ENCODE measurements at places on chromosomes 7 and 10.

- DNase-seq, result no peak
Observed at GRCh38 chr7:32020551-32021159, 49.6 kb downstream of the PDE1C start.

- no peak for DNase-seq
Observed at GRCh38 chr10:99412099-99412498, 18.3 kb downstream of the GOT1 start.

- DNase-seq, result no peak
Observed at GRCh38 chr10:5710859-5711258, 26.2 kb downstream of the TASOR2 start.

DNA sequence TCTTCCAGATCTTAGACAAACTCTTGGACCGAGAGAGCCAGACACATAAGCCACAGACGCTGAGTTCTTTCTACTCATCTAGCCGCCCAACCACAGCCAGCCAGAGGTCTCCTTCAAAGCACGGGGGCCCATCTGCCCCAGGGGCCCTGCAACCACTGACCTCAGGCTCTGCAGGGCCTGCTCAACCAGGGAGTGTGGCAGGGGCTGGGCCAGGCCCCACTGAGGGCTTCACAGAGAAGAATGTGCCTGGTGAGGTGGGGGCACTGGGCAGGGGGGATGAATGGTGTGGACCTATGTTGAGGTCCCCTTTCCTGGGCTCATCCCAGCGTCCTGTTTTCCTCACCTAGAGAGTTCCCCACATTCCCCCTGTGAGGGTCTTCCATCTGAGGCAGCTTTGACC lies 11.4 kb downstream of the ZSWIM8 start:
- no peak for DNase-seq

DNA sequence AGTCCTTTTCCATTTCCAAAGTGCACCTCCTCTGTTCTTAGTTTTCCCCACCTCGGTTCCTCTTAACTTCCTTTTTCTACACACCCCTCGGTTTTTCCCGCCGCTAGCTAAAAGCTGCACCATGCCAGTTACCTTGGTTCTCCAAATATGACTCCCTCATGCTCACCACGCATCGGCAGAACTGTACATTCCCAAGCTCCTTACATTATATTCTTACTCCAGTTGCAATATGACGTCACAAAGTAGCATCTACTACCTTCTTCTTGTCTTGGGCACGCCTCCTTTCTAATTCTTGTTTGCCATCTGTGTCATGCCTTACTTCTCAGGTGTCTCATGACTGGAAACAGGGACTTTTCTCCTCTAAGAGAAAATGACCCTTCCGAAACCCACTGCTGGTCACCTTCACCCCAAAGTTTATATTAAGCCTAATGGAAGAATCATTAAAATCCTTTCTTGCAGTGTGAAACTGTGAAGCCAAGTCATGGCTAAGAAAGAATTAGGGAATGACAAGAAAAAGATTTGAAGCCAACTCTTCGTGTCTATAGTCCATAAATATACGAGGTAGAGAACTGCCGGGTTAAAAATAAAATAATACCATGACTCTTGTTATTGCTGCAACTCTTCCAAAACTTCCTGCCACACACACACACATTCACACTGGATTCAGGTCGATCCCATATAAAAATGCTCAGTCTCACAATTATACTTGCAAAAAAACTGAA lies 1.7 kb downstream of the ESYT2 start:
- peak; percentile 61 for DNase-seq

DNA sequence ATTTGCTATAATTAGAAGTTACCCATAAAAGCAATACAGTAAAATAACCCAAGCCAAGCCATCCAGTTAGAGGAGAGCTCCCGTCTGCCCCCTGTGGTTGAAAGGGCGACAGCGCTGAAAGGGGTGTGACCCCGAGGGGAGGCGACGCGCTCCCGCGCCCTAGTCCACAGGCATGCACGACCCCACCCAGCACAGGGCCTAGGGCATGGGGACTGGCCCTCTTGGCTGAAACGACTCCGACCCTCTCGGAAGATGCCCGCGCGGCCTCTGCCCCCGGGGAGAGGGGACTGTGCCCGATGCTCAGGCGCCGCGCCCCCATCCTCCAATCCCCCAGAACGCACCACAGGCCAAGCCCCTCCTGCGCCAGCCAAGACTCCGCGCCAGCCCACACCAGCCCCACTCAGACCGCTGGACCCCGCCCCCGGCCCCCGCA lies 64.0 kb downstream of the CSGALNACT2 start:
- DNase-seq, result peak; percentile 68

GRCh38 chr7:90629297-90629918 lies 33.3 kb downstream of the CDK14 start:
- peak; percentile 75 for DNase-seq

- DNase-seq, result no peak
Observed at GRCh38 chr7:66539902-66540375, 88.7 kb upstream of the KCTD7 start.

- no peak for DNase-seq
Observed at GRCh38 chr7:81408728-81409127, 361.1 kb downstream of the HGF start.

GRCh38 chr10:94361171-94361794 lies 1.5 kb downstream of the NOC3L start:
- DNase-seq, result peak; percentile 24

DNA sequence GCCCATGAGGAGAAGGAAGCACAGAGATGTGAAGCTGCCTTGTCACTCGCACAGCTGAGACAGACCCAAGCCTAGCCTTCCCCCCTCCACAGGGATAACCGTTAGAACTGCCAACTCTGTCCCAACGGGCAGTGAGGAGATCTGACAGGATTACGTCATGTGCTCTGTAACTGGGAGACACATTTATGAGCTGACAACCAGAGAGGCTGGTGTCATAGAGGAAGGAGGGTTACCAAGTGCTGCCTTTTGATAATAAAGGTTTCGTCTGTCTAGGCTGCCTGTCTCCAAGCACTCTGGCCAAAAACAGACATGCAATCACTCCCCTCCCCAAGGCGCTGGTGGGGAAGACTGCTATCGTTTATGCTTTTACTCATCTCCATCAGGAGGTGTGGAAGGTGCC lies 165.9 kb downstream of the PLXNA4 start:
- no peak for DNase-seq

GRCh38 chr10:3592424-3592823 lies 192.6 kb downstream of the KLF6 start:
- no peak for DNase-seq

DNA sequence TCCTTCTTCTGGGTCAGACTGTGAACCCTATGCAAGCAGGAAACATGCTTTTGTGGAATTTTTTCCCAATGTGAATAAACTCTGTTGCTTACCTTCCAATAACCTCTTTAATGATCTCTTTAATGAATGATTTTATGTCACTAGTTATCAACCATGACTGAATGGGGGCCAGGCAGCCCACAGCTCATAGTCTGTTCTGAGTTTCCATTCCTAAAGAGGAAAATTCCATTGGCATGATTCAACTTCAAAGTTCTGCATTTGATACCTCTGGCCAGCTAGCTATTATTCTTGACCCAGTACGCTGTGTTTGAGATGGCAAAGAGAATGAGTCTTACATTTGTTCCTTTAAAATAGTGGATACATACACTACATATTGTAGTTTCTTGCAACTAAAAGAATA lies 867.8 kb upstream of the CELF2 start:
- DNase-seq, result no peak

GRCh38 chr7:1844336-1844950 lies 174.4 kb downstream of the ELFN1 start:
- DNase-seq, result no peak

DNA sequence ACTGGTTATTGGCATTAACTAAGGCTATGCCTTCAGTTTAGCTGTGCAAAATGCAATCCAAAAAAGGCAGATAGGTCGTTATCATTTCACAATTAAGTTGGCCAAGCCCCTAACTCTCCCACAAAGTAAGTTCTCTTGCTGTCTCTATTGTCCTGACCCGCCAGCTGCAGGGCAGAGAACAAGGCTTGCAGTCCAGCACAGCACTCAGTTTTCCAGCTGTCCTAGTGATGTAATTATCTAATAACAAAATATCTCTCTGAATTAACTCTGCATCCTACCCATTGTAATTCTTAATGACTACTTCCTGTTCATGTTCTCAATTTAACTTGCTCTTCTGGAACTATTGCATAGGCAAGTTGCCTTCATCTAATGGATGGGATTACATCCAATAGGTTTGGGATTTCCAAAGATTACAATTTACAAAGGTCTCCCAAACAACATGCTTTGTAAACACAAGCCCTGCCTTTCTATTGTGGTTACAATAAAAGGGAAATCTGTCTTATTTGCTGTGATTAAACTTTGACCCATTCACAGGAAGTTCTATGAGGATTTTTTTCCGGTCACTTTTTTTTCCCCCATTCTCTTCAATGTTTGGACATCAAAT lies 55.2 kb downstream of the CDK6 start:
- no peak for DNase-seq

DNA sequence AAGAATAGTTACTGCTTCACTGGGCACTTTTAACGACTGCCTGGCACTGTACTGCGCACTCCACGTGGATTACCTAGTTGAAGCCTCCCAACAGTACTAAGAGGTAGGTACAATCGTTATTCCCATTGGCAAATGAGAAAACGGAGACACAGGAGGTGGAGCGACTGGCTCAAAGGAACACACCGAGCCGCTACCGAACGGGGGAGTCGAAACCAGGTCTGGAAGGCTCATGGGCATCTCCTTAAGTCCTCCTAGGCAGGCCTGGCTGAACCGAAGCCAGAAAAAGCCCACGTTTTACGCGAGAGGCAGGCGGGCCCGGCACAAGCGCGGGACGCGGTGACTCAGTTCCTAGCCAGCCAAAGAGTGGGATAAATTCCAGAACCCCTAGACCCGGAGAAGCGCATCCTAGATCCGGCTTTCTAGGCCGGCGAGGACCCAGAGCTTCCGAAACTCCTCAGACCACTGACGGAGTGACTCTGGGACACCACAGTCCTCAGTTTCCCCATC lies 472 bp downstream of the PDAP1 start:
- DNase-seq, result peak; percentile 40

DNA sequence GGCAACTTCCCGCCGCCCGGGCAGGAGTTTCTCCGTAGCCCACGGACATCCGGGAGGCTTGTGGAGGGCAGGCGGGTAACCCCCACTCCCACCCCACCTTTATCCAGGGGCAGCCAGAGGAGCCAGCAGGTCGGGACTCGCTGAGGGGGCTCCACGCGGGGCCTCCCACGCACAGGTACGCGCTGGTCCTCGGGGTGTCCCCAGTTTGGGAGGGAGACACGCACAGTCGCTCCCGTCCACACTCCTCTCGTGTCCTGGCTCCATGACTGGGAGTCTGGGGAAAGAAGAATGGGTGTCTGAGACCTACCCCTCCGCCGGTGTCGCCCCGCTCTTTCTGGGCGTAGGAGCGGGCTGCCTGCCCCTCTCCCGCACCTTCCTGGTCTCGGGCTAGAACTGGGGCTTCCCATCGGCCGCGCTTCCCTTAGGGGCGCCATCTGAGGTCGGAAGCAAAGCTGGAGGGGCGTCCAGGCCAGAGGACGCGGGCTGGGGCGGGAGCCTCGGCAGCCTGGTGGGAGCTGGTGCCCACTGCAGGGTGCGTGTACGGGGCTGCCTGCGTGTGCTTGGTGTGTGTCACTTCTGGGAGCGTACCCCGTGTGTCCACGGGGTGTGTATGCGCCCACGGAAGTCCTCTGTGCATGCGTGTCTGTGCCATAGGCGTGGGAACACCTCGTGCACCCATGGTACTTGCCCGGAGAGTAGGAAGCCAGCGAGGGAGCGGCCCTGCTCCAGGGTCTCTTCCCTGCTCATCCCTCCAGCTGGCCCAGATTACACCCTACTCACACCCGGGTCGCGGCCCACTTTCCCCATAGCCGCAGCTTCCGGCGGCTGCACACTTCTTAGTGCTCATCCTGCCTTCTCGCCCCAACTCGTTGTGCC lies 73.0 kb upstream of the LEP start:
- DNase-seq, result peak; percentile 35

DNA sequence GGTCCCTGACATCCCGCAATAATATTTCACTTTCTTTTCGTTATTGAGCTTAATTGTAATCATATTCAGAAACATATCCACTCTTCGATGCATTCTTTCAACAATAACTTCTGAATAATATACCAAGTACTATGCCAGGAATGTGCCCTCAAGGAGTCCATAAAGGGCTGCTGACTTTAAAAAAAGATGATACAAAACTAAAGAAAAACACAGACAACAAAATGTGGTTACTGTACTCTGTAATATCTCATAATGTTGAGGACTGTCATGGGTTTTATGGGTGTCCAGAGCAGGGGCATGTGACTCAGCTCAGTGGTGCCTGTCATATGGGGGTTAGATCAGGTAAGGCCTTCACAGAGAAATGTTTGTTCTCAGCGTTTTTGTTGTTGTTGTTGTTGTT lies 73.7 kb downstream of the ARL4A start:
- DNase-seq, result no peak

- DNase-seq, result no peak
Observed at GRCh38 chr10:51196508-51197175, 122.4 kb downstream of the PRKG1 start.

DNA sequence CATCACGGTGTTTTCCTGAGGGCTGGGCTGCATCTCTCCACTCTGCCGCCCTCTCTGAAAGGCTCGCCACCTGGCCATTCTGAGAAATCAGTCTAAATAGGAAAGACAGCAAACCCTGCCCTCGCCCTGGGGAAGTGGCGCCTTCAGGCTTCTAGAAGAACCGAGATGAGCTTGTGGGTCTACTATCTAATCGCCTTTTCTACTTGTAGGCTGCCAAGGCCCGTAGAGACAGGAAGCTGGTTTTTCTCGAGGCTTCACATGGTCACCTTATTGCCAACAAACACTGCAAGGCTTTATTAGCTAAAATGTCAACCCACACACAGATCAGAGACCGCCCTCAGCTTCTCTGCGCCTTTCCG lies 21.4 kb downstream of the LAT2 start:
- peak; percentile 92 for DNase-seq

DNA sequence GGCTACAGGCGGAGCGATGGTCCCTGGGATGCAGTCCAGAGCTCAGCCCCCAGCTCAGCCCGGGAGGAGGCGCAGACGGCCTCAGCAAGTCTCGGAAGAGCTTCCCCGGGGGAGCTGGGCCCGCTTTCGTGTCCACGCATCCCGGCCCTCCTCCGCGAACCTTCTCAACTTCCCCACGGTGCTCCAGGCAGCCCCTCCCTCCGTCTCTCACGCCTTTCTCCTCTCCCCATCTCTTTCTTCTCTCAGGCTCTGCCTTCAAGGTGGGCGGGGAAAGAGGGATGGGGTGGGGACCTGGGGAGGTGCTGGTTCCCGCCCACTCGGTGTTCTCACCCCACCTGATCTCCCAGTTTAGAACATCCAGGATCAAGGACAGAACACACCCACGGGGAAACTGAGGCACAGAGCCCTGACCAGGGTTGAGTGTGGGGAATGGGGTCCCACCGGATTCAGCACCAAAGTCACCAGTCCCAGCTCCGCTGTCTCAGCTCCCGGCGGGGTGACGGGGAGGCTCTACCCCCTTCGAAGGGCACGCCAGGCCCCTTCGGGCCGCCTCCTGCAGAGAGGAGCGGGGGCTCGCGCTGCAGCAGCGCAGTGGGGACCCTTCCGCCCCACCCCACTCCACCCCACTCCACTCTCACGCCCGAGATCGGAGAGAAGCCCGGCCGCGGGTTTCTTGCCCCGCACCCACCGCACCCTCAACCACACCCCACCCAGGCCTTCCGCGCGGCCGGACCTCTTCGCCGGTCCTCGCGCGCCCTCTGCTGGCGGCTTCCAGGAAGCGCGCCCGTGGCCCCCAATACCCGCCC lies 18.2 kb downstream of the POLL start:
- peak; percentile 89 for DNase-seq

All from B cell (primary cell).